Stimulated activated CD4-positive, alpha-beta T cell treated with anti-CD3 and anti-CD28 coated beads, Interleukin-1b, Interleukin-23, amount 100 ng/mL, for 4 hours (primary cell): ENCODE measurements at places on chromosomes 12 and 14.

DNA sequence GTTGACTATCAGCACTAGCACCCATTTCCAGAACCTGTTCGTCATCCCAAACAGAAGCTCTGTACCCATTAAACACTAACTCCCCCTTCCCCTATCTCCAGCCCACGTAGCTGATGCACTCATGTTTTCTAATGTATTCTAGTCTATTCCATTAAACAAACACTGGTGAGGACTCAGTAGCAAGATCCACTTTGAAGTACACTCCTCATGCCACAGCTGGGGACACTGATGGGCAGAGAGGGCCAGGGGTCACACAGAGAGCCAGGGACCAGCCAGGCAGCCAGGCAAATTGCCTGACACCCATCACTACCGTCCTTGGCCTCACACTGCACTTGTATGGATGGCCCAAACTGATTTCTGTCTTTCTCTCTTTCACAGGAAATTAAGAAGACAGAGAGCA is 269.9 kb upstream of the DIO3 start:
- DNase-seq = no peak

DNA sequence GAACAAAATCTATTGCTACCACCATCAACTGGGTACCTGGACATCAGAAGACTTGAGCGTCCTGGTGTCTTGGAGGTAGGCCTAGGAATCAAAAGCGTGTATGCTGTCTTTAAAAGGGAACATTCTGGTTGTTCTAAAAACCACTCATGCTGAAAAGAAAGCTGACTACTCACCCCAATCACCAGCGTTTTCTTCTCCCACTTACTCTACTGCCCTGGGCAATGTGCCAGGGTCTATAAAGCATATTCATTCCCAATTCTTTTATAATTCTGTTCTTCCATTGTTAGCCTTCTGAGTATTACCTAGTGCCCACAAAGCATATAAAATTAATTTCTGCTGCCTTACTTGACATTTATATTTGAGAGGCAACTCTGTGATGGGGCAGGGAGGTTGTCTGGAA is 133.4 kb downstream of the KCNA5 start:
- DNase-seq = no peak

DNA sequence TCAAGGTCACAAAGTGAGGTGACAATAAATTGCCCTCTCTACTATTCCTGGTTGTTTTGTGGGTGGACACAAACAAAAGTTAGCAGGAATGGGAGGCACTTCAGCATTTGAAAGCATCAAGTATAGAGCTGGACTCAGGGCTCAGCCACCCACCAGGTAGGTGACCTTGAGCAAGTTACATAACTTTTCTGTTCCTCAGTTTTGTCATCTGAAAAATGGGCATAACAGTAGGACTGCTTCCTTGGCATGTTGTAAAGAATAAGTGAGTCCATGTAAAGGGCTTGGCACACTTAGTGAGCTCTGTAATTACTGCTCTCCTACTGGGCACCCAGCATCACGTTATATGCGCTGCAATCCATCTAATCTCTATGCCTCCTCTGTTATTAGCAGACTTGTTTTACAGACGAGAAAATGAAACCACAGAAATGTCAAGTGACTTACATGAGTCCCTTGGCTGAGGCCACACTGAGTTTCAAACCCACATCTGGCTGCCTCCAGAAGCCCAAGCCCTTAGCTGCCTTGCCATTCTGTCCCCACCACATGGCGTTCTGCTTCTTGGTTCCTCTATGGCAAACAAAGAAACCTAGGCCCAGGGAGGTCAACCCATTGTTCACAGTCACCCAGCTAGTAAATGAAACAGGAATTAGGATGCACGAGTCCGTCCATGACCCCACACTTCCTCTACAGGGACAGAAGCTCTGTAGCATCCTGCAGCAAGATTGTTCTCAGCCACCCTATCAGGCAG is 63.2 kb upstream of the SLC24A4 start:
- no peak for DNase-seq

GRCh38 chr14:105096206-105096875 is 31.1 kb upstream of the GPR132 start:
- no peak for DNase-seq

DNA sequence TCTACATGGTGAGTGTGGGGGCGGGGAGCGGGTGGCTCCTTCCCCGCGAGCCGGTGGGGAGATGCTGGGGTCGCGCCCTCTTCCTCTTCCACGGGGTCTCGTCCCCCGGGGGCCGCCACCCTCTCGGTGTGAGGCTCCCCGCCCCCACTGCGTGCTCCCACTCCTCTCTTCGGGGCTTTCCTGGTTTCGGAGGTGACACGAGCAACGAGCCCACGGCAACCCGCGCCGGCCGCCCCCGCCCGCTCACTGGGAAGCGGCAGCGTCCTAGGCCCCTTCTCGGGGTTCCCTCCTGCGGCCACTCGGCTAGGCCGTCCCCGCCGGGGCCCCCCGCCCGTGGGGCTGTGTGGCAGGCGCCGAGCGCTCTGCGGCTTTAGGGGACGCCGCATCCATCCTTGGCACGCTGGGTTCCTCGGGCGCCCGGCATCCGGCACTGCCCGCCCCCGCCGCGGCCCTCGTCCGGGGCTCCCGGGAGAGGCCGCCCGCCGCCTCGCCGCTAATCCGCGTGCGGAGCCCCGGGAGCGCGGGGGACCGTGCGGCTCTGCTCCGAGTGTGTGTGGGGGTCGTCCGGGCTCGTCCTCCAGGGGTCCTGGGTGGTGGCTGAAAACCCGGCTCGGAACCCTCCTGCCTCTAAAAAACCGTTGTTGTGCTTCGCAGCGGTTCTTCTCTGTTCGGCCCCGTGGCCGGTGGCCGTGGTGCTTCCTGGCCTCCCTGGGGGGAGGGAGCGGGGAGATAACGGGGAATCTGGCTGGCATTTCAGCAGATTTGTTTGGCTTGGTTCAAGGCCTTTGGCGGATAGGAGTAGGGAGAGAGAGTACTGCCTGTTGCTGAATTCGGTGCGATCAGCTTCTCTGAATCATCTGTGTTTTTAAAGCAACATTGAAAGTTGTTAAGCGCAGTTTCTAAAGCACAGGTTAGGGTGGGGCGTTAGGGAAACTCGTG is 1.0 kb downstream of the PCNX1 start:
- DNase-seq = peak; percentile 44

- no peak for DNase-seq
These were observed 23.8 kb downstream of the DNM1L start for GRCh38 chr12:32702946-32703345.

DNA sequence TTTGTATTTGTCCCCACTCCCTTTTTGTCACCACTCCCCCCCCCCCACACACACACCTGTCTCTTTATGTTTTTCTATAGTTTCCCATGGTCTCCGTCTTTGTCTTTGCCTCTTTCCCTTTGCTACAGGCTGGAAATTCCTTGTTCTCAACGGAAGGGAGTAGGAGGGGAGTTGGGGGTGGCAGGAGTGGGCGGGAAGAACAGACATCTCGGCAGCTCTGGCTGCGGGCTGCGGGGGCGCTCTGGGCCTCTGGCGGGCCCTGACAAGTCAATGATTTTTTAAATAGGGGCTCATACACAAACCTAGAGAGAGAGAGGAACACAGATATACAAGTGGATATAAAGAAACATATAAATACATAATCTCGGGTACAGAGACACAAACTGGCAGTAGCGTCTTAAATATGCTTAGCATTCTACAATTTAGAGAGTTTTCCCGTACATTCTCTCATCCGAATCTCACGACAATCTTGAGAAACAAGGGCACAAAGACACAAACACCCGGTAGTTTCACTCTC is 2.4 kb upstream of the NAB2 start:
- peak; percentile 59 for DNase-seq
